ENCODE measurements at places on chromosomes 7 and 10.

DNA sequence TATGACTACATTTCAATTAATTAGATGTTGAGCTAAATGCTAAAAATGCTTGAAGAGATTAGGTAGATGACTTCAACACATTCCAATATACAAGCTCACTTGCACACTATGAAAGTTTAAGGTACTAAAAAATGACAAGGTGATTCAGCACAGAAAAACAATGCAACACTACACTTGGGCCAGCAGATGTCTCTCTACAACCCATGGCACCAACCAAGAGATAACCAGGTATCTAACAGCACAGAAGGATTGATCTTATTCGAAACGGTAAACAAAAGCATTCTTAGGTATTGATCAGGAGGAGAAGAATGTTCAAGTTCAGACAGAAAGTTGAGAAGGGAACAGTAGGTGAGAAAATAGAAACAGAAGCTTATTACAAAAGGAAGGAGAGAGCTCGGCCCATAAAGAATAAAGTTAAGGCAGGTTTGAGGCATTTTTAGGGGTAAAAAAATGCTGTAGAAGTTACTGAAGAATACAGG, 248.2 kb upstream of the KLF14 start:
- no peak for DNase-seq

GRCh38 chr10:30070001-30070685, 10.8 kb upstream of the JCAD start:
- no peak for DNase-seq

DNA sequence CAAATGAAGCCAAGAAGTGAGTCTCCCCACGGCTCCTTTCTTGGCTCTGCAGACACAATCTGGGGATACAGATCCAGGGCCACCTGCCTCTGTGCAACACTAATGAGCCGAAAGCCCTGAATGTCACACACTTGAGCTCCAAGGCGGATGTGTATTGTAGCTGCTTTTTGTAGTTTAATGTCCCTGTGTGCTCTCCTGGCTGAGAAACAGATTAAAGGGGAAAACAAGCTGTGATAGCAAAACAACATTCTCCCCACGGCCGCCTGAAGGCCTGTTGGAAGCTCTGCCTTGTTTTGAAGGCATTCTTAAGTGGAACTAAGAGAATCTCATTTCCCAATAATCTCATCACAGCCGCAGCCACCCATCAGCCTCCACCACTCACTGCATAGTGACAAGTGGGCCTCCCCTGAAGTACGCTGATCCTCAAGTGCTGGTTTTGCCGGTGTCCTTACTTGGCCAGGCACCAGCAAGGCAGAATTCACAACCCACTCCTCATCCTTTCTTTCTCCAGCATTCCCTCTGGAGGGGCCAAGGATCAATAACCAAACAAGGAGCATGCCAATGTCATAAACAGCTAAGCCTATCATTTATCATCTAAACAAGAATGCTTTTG, 44.4 kb upstream of the AMPH start:
- no peak for DNase-seq

DNA sequence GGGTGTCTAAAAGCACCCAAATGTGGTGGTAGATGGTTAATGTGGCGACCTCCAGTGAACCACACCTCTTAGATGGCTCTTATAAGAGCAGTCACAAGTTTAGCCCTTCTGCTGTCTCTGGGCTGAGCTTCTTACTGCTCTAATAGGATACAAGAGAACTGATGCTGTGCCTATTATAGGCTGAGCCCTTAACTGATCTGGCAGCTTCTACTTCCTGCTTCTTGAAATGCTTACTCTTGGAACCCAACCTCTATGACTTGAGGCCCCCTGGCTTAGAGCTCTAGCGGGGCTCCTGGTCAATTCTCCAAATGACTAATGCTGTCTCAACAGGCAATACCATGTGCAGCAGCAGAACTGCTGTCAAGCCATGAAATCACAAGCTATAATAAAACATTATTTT, 35.0 kb upstream of the LSM8 start:
- DNase-seq = no peak

GRCh38 chr7:157545681-157546060, 208.9 kb downstream of the DNAJB6 start:
- no peak for DNase-seq

GRCh38 chr10:17109475-17110207, 20.0 kb downstream of the CUBN start:
- DNase-seq = no peak

- no peak for DNase-seq
Measured at GRCh38 chr7:1562597-1563051, 6.6 kb upstream of the TMEM184A start.

- DNase-seq = no peak
Measured at GRCh38 chr10:80730522-80730921, 192.8 kb downstream of the SH2D4B start.

DNA sequence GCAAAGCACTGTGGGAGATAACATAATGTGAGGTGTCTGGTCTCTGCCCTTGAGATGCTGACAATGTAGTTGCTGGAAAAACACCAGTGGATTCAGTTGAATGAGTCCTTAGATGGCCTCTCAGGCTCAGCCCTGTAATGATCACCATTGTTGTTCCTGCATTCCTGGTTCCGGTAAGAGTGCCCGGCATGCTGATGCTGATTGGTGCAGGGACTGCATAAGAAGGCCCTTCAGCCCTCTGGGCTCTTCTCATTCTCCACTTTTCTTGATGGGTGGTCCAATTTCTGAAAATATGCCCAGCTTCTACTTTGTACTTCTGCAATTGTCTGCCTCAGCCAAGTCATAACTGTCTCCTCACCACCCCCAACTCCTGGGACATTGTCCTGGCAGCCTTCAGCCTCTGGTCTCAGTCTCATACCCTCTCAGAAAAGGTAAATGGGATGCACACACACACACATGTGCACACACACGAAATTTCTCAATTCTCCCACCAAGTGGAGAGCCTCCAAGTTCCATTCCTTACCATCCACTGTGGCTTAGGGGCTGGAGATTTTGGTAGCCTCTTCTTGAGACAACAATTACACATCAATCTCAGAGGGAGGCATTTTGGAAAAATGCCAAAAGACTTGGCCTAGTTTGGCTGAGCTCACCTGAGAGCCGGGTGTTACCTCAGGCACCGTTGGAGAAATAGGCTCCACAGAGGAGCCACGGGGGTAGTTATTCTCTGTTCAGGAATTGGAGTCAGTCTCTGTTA, 314.9 kb downstream of the RPS24 start:
- no peak for DNase-seq

DNA sequence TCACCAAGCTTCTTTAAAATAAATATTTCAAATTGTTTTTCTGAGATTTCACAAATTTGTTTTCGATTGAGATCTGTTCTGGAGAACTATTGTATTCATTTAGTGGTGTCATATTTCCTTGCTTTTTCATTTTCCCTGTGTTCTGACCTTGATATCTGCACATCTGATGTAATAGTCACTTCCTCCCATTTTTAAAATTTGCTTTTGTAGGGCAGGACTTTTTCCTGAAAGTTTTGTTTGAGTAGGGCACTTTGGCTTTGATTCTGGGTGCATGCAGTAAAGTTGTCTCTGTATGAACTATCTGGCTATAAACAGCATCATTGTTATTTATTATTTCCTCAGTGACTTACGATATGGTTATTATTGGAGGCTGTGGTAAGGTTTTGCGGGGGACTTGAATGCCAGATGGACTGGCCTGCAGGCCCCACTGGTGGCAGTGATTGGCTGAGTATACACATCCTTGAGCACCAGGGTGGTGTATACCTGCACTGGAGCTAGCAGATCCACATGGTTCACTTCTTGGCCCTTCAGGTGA, 83.6 kb downstream of the CSTF2T start:
- DNase-seq = no peak

- no peak for DNase-seq
Measured at GRCh38 chr10:84825330-84825729, 496.9 kb downstream of the CCSER2 start.

GRCh38 chr10:89207801-89208551, 859 bp upstream of the CH25H start:
- no peak for DNase-seq

DNA sequence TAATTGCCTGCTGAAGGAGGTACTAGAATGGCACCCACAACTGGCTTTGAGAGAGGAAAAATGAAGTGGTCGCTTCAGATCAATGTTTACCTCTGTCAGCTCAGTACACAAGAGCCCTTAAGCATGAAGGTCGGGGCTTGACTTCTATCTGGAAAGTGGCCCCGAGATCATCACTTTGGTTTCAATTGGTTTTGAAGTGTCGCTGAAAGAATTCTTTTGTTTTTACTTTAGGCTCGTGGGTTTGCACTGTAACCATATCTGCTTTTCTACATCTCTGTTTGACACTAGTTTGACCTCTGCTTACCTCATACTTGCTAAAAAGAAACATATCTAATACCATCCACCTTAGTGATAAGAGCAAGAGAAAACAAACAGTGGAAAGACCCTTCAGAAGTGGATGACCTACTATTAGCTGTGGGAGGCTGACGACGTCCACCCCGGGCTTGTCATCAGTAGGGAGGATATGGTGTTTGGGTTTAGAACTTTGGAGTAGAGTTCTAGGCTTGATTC, 361.8 kb downstream of the GATA3 start:
- no peak for DNase-seq

GRCh38 chr7:134787064-134787463, 7.6 kb downstream of the CALD1 start:
- DNase-seq = no peak

DNA sequence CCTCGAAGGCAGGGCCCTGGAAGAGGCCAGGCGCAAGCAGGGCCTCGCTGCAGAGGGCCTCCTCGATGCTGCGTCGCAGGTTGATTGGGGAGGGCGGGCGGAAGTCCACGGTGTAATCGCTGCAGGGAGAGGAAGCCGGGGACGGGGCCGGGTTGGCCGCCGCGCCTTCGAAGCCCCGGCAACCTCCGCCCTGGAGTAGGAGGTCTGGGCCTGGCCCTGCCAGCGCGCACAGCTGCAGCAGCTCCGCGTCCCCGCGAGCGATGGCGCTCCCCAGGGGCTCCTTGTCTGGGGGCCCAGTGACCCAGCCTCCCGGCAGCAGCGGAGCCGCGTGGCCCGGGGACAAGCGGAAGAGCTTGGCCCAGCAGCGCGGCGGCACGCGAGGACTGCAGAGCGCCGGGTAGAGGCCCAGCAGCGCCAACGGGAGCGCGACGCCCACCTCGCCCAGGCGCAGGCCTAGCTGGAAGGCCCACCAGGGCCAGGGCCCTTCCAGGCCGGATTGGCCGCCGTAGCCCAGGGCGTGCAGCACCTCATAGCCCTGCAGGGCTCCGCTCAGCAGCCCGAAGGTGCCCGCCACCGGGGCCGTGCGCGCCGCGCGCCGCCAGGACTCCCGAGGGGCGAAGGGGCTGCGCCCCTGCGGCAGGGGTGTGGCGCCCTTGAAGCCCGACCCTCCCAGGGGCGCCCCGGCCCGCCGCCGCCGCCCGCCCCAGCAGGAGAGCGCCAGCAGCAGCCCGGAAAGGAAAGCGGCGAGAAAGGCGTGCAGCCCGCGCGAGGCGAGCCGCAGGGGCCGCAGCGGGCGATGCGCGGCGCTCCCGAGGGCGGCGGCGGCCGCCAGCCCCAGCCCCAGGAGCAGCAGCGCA, 7.8 kb upstream of the RBM28 start:
- no peak for DNase-seq

DNA sequence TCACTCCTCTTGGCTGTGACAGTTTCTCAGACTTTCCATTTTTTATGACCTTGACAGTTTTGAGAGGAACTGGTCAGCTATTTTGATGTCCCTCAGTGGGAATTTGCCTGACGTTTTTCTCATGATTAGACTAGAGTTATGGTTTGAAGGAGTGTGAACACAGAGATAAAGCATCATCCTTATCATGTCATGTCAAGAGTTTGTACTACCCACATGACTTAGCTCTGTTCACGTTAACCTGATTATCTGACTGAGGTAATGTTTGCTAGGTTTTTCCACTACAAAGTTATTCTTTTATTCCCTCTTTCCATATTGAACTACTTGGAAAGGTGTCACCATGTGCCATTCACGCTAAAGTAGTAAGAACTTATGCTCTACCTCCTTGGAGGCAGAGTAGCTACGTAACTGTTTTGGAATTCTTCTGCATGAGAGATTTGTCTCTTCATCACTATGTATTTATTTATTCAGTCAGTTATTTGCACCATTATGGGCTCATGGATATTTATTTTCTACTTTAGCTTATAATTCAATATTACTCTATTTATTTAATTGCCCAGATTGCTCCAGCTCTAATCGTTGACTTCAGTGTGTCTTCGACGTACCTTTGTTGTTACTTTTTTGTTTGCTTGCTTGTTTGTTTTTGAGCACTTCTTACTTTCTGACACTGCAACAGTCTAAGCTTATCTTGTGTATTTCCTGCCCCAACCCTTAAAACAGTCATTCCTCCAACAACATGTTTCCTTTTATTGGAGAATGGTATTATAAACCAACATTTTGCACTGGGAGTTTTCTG, 50.4 kb downstream of the CPED1 start:
- no peak for DNase-seq

- DNase-seq = no peak
Measured at GRCh38 chr7:117993377-117994003, 120.2 kb upstream of the CTTNBP2 start.

GRCh38 chr10:126564326-126564888, 106.1 kb downstream of the C10orf90 start:
- no peak for DNase-seq

- no peak for DNase-seq
Measured at GRCh38 chr7:142349670-142350405, 92.0 kb upstream of the PRSS58 start.

DNA sequence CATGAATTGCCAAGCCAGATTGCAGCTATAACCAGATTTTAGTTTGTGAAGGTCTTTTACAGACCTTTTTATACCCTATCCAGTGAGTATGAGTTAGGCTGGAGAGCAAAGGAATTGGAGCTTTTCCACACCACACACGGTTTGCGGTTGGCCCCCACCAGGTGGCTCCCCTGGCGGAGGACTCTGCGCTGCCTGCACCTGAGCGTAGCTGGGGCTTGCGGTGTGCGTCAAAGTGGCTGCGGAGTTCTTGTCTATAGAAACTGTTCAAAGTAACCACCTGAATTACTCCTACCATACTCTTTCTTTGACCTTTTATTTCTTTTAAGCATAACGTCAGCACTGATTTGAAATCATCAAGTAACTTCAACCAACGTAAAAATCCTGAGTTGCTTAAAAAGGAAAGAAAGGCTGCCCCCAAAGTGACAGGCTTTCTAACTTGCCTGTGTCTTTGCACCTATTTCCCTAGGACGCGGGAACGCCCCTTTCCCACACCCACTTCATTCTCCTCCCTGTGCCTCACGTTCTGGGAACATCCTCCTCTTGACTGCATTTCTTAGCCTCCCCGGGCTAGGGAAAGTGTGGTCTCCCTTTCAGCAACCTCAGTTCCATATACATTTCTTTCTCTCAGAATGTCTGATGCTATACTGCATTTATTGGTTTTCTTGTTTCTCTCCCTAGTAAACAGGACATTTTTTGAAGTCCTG, 47.6 kb upstream of the TMEM72 start:
- no peak for DNase-seq

DNA sequence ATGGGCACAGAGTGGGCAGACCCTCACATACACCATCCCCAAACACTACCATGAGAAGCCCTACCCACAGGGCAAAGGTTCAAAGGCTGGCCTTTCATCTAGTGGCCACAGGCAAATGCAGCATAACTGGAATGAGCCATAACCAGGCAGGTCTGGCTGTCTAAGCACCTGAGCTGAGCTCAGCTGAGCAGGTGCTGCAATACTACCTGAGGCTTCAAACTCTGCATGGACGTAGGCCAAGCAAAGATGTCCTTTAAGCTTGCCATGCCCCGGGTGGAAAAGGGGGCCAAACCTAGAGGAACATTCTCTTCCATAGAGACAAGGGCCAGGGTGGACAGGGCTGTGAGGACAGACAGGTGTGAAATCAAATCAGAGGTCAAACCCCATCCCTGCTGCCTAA, 65.3 kb upstream of the CAMK2B start:
- no peak for DNase-seq

Data from hippocampal formation (tissue), 2 donors.